ENCODE measurements at places on chromosomes 2 and 18.

DNA sequence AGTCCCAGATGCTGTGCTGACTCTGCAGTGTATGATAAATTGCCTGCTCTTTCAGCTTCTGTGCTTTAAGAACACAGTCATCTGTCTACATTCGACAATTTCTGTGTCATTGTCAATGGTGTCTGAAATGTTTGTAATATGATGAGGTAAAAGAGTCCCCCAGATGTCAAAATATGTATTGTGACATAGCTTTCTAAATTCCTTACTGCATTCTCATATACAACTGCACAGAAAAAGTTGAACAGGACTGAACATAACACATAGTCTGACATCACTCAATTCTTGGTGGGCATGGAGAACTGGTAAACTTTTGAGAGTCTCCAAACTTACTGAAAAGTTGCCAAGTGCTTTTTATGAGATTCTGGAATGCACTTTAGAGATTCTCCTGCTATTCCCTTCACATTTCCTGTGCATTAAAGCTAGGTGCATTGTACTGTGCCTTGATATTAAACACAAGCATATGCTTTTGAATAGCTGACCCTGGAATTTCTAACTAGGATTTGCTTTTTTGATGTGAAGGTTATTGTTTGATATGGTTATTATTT, 48.1 kb upstream of the ARHGAP28 start:
- DNase-seq, result no peak

DNA sequence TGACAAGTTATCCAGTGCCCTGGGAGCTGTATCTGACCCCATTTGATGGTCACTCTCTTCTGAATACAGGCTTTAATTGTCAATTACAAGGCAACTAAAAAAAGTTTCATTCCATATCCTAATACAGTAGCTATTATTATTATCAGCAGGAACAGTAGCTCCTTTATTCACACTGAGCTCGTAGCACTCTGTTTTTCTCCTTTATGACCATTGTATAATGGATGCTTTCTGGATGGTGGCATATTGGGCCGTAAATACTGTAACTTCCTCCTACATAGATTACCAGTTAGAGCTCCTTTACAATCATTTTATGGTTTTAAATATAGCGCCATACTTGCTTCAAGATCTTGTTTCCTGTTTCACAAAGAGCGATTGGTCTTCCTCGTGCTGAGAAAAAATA, 1040.3 kb downstream of the TSN start:
- DNase-seq, result no peak

DNA sequence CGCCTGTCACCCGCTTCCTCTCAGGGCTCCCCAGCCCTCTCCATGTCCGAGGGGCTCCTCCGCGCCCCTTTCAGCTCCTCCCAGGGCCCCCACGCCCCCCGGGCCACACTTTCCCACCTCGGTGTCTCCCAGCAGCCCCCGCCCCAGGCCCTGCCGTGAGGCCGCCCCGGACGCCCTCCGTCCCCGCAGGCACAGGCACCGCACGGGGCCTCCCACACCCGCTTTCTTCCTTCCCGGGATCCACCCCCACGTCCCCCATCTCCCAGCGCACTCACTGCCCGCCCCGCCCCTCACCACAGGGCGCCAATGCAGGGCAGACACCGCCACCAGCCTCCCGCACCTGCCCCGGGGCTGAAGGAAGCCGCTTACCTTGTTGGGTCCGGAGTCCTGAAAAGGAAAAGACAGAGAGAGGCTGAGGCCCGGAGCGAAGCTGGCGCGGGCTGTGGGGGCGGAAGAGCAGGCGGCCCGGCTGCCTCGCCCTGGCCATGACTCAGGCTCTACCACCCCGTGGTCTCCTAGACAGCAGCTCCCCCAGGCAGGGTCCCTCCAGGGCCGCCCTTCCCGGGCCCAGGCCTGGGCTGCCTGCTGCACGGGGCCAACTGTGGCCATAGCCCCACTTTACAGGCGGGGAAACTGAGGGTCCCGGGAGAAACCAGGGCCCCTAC, 37.7 kb downstream of the KIF1A start:
- DNase-seq, result no peak

GRCh38 chr18:44238454-44238853, 442.2 kb upstream of the SETBP1 start:
- no peak for DNase-seq

DNA sequence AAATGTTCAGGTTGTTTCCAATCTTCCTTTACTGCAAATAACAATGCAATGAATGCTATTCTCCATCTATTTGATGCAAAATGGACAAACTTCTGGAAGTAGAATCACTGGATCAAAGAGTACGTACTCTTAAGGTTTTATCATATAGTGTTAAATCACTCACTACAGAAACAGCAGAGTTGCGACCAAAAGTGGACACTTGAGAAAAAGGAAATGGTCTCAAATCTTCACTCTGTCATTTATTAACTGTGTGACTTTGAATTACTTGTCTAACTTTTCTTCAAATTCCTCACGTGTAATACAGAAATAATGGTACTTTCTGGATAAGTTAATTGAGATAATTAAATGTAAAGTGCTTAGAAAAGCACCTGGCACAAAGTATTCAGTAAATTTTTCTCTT, 78.1 kb downstream of the CERKL start:
- no peak for DNase-seq

DNA sequence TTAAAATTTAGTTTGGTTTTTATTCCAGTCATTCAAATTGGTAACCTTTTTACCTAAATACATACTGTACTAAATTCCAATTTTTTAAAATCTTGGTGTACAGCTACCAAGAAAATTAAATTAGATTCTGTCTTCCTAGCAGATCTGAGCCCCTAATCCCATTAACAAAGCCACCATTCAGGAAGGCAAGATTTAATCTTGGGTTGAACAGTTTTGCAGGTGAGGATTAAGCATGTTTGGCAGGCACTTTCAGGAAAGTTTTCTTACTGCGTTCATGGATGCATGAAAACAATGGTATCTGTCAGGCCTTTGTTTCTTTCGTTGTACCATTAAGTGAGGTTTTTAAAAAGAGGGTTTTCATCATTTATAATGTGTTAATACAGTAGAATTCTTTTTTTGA, 32.8 kb downstream of the ITPRID2 start:
- no peak for DNase-seq

DNA sequence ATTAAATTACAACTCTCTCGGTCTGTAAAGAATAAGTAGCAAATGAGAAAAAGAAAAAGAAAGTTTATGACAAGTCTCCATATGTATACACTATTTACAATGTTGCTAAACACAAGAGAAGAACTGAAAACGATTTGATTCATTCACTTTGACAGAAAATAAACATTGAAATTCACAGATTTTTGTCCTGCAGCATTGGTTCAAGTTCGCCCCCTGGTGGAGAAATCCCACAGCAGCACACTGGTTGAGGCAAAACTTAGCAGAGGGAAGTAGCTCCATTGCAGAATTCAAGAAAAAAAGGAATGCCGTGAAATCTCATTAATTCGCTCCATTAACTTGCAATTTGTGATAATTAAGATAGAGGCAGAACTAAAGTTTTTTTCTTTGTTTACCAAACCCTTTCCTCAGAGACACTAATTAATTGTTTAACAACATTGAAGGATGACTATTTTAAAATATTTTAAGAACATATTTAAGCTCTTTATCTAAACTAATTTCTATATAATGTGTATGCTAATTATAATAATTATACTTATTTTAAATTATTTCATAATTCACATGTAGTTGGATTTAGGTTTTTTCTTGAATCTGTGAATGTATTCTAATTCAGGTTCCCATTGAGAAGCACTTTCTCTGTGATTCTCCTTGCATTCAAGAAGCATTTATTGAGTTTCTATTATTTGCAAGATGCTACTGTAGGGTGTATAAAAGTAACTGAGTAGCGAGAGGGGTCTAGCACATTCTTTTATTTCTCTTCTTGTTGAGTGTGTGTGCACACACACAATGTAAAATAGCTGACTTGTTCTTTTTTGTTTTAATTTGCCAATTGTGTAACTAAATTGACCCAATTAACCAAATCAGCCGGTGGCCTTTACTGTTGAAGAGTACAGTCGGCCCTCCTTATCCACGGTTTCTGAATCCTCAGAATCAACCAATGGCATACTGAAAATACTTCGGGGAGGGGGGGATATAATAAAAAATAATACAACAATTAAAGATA, 74.1 kb downstream of the COL4A3 start:
- peak; percentile 72 for DNase-seq

DNA sequence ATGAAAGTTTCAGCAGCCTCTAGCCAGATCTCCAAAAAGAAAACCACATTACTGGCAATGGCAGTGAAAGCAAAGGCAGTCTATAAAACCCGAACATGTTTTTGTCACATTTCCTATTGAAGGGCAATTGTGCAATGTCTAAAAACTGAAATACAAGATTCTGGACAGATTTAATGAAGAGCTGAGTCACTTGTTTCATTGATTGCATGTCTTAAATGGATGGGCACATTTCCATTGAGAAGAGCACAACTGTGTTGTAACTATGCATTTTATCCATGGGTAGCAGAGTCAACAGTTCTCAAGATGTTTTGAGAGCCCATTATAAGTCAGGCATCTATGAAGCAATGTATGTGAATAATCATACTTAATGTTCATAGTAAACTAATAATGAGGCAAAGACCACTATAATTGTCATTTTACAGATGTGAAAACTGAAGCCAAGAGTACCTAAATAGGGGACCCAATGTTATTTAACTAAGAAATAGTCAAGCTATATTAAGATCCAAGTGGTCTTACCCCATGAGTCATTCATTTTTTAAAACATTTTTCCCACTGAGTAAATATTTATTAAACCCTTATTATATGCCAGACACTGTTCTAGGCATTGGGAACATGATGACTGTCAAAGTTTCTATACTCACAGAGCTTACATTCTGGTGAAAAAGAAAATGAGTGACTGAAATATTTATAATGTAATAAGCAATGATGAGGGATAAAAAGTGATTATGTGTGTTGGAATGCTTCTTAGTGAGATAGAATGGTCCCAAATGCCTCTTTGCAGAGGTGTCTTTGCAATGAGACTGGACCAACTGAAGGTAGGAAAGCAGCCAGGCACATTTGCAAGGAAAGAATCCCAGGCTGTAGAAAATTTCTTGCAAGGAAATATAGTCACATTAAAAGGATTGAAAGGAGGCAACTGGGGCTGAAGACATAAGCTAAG, 818.9 kb upstream of the ACVR2A start:
- no peak for DNase-seq

GRCh38 chr2:223727562-223727961, 109.8 kb downstream of the AP1S3 start:
- DNase-seq, result peak; percentile 31

GRCh38 chr2:11674983-11675382, 5.0 kb upstream of the NTSR2 start:
- no peak for DNase-seq

DNA sequence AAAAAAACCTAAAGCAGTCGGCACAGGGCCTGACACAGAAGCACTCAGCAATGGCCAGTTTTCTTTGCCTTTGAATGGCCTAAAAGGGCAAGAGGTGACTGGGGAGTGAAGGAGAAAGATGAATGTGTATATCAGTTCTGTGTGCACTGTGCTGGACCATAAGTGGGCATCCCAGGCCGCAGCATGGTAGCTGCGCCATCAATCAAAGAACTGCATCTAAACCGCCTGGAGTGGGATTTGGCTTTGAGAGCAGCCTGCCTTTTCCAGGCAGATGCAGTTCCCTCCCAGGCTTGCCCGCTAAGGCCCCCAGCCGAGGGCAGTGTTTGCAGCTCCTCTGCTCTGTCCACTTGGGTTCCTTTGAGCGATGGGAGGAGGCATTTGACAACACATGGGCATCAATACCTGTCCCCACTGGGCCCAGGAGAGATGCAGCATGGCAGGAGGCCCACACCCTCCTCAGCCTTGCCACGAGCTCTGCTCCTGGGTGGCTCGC, 144.1 kb downstream of the FAM210A start:
- DNase-seq, result no peak

GRCh38 chr2:233022561-233022960, 9.5 kb upstream of the NGEF start:
- DNase-seq, result no peak

DNA sequence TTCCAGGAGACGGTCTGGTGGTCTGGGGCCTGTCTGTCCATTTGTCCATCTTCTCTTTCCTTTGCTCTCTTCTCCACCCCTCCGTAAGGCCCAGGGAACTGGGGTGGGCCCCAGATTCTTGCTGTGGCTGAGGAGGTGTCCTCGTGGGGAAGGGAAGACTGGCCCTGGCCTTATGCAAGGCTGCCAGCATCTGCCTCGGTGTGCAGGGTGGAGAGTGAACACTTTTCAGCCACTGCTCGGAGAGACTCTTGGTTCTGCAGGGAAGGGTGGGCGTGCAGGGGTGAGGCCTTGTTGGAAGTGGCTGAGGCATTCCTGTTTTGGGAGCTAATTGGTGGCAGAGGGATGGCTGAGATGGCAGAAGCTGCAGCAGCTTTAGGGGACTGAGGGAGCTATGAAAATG, 23.0 kb downstream of the EMX1 start:
- no peak for DNase-seq

DNA sequence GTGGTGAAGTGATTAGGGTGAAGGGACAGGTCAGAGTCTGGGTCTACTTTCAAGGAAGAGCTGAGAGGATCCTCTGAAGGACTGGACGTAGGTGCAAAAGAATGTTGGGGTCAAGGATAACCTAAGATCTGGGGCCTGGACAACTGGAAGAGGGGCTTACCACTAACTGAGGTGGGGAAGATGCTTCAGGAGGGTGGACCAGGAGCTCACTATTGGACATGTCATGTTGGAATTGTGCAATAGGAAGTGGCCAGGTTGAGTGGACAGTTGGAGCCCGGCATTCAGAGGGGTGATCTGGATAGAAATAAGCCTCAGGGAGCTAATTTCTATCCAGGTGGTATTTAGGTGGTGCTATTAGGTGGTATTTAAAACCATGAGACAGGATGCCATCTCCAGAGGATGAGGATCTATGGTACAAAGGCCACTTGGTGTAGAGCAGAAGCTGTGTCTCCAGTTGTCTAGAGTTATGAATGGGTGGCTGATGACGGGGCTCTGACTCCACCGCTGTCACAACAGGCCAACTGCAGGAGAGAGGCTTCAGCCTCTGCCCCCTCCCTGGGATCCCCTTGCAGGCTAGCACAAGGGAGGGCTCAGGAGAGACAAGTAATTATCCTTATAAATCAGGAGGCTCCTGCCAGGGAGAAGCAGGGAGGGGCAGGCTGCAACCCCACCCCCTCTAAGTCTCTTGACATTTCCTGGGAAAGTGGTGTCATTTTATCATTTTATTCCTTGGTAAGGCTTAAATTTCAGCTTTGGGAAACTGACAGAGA, 158.0 kb downstream of the SMAD7 start:
- no peak for DNase-seq

DNA sequence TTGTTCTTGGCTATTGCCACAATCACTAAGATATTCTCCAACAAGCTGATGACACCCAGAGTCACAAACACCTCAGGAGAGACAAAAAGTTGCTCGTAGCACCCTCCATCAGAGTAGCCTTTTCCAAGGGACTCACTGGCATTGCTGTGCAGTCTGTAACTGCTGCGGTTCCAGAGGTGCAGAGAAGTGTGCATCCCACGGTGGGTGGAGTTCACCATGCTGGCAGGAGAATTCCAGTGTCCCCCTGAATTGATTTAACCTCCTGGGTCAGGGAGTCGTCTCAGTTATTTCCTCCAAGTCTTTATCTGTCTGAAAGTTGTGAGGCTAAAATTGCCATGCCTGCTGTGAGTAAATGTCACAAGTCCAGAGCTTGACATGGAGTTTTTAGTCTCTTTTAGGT, 443 bp downstream of the MC4R start:
- no peak for DNase-seq

- DNase-seq, result no peak
Observed at GRCh38 chr2:145040433-145040832, 520.5 kb upstream of the ZEB2 start.

- DNase-seq, result no peak
Observed at GRCh38 chr2:236351966-236352525, 87.8 kb upstream of the ASB18 start.
